Stimulated activated naive B cell treated with anti-CD40 and anti-IgM and Interleukin-4, amounts not matched to agents 10 μg/mL and 1 μg/mL and 100 μg/mL, for 72 hours (primary cell): ENCODE measurements at places on chromosomes 7 and 10.

- peaks cover 4% of the 10 kb centered on the region for H3K4me1 ChIP-seq
- peaks cover 4% of the 10 kb centered on the region for H3K36me3 ChIP-seq
- no peak overlapping the region for H3K4me3 ChIP-seq
- peaks cover 38% of the 10 kb centered on the region for H3K27me3 ChIP-seq
Observed at GRCh38 chr10:14454629-14455028, 123.9 kb upstream of the FRMD4A start.

- no peaks in the 10 kb centered on the region for H3K27me3 ChIP-seq
- no peak for DNase-seq
- H3K4me3 ChIP-seq: no peak overlapping the region
- no peaks in the 10 kb centered on the region for H3K4me1 ChIP-seq
Observed at GRCh38 chr7:112015146-112015545, 191.1 kb downstream of the DOCK4 start.

- DNase-seq: no peak
- H3K27ac ChIP-seq: no peak overlapping the region
- no peaks in the 10 kb centered on the region for H3K27me3 ChIP-seq
- no peaks in the 10 kb centered on the region for H3K36me3 ChIP-seq
- no peak overlapping the region for H3K4me3 ChIP-seq
- no peaks in the 10 kb centered on the region for H3K4me1 ChIP-seq
Observed at GRCh38 chr10:27947540-27947939, 51.3 kb downstream of the ODAD2 start.

- H3K27ac ChIP-seq: no peak overlapping the region
- H3K27me3 ChIP-seq: peaks cover 13% of the 10 kb centered on the region
- DNase-seq: no peak
- H3K36me3 ChIP-seq: no peaks in the 10 kb centered on the region
- H3K4me3 ChIP-seq: no peak overlapping the region
Observed at GRCh38 chr10:18261063-18261610, 120.9 kb downstream of the CACNB2 start.

GRCh38 chr10:99530108-99531025, 2.4 kb upstream of the NKX2-3 start:
- H3K27me3 ChIP-seq: peaks cover 75% of the 10 kb centered on the region
- H3K27ac ChIP-seq: peak overlapping the region; percentile 57
- H3K36me3 ChIP-seq: peaks cover 8% of the 10 kb centered on the region

DNA sequence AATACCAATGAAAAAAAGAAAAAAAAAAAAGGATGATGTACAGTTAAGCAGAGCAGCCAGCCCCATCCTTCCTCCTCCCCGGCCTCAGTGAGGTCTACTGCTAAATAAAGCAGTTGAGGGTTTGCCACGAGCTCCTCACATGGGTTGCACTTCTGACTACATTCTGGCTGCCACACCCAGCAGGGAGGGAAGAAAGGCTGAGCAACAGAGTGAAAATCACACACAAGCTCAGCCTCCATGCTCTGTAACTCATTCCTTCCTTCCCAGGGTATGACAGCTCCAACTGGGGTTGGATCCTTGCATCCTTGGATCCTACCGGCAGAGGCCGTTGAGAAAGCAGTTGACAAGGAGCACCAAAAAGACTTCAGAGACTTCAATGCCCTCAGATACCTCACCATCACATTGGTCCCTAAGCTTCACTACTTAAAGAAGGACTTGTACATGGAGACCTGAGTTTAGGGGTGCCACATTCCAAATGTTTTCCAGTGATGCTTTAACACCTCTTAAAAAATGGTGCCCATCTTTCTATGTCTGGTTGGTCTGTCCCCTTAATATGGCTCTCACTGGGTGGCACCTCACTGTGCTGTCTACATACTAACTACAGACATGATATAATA, 52.9 kb upstream of the PIK3CG start:
- H3K36me3 ChIP-seq: no peaks in the 10 kb centered on the region
- H3K27me3 ChIP-seq: no peaks in the 10 kb centered on the region
- H3K4me1 ChIP-seq: peaks cover 19% of the 10 kb centered on the region
- H3K4me3 ChIP-seq: no peak overlapping the region

DNA sequence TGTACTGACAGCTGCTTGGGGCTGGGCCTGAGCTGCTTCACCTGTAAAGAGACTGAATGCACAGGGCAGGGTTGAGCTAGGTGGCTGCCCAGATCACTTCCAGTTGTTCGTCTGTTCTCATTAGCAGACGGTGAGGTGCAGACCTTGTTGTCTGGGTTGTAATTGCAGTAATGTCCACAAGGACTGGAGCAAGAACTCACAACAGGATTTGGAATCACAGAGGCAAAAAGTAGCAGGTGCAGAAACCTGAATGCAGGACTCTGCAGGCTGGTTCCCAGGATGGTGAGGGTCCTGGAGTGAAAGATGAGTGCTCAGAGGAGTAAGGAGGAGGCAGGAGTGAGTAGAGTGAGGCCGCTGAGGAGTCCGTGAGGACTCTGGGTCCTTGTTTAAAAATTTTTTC, 9.2 kb downstream of the ZSCAN25 start:
- peak overlapping the region; percentile 42 for H3K27ac ChIP-seq
- no peak for DNase-seq
- H3K4me1 ChIP-seq: peaks cover 13% of the 10 kb centered on the region
- H3K36me3 ChIP-seq: peaks cover 81% of the 10 kb centered on the region

DNA sequence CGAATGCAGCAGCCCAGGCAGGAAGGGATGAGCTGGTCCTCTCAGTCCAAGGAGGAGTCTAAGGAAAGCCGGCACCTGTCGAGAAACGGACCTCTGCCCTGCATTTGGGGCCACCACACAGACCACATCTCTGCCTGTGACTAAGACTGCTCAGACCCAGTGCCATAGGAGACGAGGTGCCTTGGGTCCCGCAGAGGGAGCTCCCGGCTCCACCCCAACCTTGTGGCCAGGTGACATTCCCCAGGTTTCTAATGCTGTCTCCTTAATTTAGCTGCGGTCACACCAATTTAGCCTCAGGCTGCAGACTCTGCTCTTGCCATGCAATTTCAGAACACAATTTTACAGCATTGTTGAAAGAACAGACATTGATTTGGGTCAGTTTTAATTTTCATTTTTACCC, 22.8 kb upstream of the CRHR2 start:
- no peaks in the 10 kb centered on the region for H3K4me1 ChIP-seq
- no peak for DNase-seq
- H3K27ac ChIP-seq: no peak overlapping the region
- no peak overlapping the region for H3K4me3 ChIP-seq
- H3K27me3 ChIP-seq: peaks cover 19% of the 10 kb centered on the region
- H3K36me3 ChIP-seq: no peaks in the 10 kb centered on the region

GRCh38 chr10:79552143-79552542, 8.1 kb downstream of the SFTPA2 start:
- no peak for DNase-seq
- no peaks in the 10 kb centered on the region for H3K36me3 ChIP-seq
- H3K4me1 ChIP-seq: no peaks in the 10 kb centered on the region
- H3K4me3 ChIP-seq: no peak overlapping the region
- peaks cover 19% of the 10 kb centered on the region for H3K27me3 ChIP-seq
- H3K27ac ChIP-seq: no peak overlapping the region

DNA sequence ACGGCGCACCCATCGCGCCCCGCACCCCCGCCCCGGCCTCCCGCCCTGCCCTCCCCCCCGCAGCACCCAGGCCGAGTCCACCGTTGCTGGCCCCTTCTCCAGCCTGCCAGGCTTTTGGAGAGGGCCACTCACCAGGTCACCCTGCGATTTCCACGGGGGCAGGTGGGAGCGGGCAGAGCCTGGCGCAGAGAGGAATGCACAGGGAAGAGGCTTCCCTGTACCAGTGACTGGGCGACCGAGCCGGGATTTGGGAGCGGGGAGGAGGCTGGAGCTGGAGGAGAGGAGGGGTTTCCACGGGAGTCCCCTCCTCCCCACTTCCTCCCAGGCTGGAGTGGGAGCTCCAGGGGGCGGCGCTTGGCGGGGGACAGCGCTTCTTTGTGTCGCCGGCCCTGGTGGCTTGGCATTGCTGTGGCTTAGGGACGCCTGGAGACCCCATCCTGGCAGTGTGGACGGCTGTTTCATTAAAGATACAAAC, 19.3 kb downstream of the TCAF1 start:
- peak overlapping the region; percentile 72 for H3K4me3 ChIP-seq
- no peak for DNase-seq
- H3K27ac ChIP-seq: no peak overlapping the region
- H3K4me1 ChIP-seq: peaks cover 32% of the 10 kb centered on the region
- H3K27me3 ChIP-seq: peaks cover 47% of the 10 kb centered on the region

DNA sequence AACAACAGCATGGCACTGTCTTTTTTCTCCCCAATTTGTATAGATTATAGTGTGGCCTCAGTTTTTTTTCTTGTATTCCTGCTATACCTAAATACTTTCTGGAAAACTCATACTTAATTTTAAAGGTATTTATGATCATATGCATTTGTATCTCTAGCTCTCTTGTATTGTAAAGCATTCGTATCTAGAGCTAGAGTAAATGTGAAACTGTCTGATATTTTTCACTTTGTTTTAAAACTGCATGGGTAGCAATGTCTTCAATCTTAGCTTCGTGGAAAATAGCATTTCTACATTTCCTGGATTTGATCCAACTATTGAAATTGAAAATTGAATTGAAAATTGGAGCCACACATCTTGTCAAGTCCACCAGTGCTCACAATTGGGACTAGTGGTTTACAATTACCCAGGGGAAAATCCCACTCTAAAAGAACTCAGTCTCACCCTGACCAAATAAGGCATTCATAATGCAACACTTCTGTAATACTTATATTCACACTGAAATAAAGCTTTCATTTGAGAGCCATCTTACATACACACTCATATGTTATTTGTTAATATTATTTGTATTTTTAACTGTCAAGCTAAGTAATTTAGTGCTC, 51.3 kb upstream of the KLF6 start:
- peaks cover 24% of the 10 kb centered on the region for H3K4me1 ChIP-seq
- H3K27me3 ChIP-seq: no peaks in the 10 kb centered on the region
- H3K27ac ChIP-seq: peak overlapping the region; percentile 94
- peaks cover 6% of the 10 kb centered on the region for H3K36me3 ChIP-seq

DNA sequence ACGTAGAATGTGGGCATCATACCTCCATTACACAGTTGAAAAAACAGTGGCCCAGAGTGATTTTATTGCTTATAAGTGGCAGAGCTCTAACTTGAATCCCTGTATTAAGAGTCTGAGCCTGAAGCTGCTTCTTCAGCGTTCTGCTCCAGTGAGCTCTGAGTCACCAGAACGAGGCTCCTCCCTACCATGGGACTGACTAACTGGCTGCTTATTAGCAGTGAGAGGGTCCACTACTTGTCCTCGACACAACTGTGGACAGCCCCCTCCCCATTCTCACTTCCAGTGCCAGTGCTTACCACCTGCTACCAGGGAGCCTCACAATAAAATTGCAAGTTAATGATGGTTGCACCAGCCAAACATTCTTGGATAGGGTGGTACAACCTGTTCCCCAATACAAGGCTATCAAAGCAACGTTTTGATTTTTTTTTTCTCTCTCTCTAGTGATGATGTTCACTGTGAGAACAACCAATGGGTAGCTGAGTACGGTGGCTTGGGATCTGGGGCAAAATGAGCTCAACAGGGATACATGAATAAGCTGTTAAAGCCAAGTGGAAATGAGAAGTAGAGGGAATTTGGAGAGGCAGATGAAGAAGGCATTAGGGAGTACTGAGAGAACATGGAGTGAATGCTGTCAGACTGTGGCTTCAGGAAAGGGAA, 2.7 kb upstream of the NRG3 start:
- H3K4me1 ChIP-seq: peaks cover 11% of the 10 kb centered on the region
- peaks cover 52% of the 10 kb centered on the region for H3K27me3 ChIP-seq
- no peak for DNase-seq

DNA sequence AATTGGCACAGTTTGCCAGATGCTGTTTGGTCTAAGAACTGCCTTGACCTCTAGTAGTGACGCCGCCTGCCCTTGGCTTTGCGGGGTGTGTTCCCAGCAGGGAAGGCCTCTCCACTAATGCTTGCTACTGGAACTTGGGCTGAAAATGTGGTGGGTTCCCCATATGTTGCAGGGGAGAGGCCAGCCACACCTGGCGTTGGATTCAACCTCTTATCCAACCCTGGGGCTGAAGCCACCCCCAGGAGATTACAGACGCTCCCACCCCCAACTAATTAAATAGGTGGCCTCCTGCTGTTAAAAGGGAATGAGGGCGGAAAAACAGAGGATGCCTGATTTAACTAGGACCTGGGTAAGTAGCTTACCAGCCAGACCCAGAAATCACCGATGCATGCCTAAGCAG, 19.2 kb upstream of the ATOH7 start:
- H3K27ac ChIP-seq: no peak overlapping the region
- peaks cover 11% of the 10 kb centered on the region for H3K4me1 ChIP-seq

DNA sequence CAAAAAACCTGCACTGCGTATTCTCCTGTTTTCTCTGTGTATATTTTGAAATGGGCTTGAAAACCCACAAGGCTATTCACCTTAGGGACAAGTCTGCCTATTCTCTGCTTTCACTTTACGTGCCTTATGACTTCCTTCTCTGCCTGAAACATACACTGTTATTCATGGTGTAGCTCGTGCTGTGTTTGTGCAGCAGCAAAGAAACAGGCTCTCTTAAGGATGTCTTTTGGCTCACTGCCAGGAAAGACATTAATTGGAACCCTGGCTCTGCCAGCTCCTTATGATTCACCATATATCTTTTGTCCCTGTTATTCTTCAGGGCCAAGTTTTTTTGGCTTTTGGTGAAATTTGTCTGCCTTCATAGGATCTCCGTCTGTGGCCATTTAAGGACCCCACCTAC, 92.4 kb downstream of the TMEM106B start:
- H3K27me3 ChIP-seq: peaks cover 5% of the 10 kb centered on the region
- H3K4me1 ChIP-seq: peaks cover 3% of the 10 kb centered on the region
- DNase-seq: no peak
- H3K4me3 ChIP-seq: no peak overlapping the region
- no peaks in the 10 kb centered on the region for H3K36me3 ChIP-seq

GRCh38 chr7:133784486-133785001, 342.6 kb upstream of the LRGUK start:
- H3K4me1 ChIP-seq: no peaks in the 10 kb centered on the region
- no peaks in the 10 kb centered on the region for H3K27me3 ChIP-seq

- H3K36me3 ChIP-seq: no peaks in the 10 kb centered on the region
- H3K27ac ChIP-seq: peak overlapping the region; percentile 63
- no peaks in the 10 kb centered on the region for H3K27me3 ChIP-seq
- H3K4me3 ChIP-seq: no peak overlapping the region
- H3K4me1 ChIP-seq: peaks cover 52% of the 10 kb centered on the region
Observed at GRCh38 chr7:8131694-8132605, 130.0 kb downstream of the ICA1 start.

GRCh38 chr7:37000511-37000910, 276.2 kb upstream of the AOAH start:
- peaks cover 29% of the 10 kb centered on the region for H3K36me3 ChIP-seq
- H3K27me3 ChIP-seq: no peaks in the 10 kb centered on the region
- H3K4me3 ChIP-seq: no peak overlapping the region
- DNase-seq: no peak
- no peaks in the 10 kb centered on the region for H3K4me1 ChIP-seq

GRCh38 chr7:155591055-155591775, 44.9 kb upstream of the CNPY1 start:
- no peaks in the 10 kb centered on the region for H3K36me3 ChIP-seq
- no peaks in the 10 kb centered on the region for H3K4me1 ChIP-seq
- no peak overlapping the region for H3K4me3 ChIP-seq
- peaks cover 54% of the 10 kb centered on the region for H3K27me3 ChIP-seq
- no peak overlapping the region for H3K27ac ChIP-seq

DNA sequence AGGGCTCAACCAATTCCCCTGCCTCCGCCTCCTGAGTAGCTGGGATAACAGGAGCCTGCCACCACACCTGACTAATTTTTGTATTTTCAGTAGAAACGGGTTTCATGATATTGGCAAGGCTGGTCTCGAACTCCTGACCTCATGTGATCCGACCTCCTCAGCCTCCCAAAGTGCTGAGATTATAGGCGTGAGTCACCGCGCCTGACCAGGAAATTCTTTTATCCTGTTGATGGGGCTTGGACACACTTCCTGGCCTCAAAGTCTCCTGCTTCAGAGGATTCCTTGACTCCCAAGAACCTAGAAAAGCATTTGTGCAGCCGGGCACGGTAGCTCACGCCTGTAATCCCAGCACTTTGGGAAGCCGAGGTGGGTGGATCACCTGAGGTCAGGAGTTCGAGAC, 16.2 kb downstream of the ZNF425 start:
- no peak overlapping the region for H3K27ac ChIP-seq
- no peaks in the 10 kb centered on the region for H3K4me1 ChIP-seq
- no peak for DNase-seq
- H3K27me3 ChIP-seq: no peaks in the 10 kb centered on the region
- no peak overlapping the region for H3K4me3 ChIP-seq
